NCI-H2227 treated with DMSO at 0.1 percent for 48 hours (cell line): ENCODE measurements at places on chromosomes 13 and 19.

DNA sequence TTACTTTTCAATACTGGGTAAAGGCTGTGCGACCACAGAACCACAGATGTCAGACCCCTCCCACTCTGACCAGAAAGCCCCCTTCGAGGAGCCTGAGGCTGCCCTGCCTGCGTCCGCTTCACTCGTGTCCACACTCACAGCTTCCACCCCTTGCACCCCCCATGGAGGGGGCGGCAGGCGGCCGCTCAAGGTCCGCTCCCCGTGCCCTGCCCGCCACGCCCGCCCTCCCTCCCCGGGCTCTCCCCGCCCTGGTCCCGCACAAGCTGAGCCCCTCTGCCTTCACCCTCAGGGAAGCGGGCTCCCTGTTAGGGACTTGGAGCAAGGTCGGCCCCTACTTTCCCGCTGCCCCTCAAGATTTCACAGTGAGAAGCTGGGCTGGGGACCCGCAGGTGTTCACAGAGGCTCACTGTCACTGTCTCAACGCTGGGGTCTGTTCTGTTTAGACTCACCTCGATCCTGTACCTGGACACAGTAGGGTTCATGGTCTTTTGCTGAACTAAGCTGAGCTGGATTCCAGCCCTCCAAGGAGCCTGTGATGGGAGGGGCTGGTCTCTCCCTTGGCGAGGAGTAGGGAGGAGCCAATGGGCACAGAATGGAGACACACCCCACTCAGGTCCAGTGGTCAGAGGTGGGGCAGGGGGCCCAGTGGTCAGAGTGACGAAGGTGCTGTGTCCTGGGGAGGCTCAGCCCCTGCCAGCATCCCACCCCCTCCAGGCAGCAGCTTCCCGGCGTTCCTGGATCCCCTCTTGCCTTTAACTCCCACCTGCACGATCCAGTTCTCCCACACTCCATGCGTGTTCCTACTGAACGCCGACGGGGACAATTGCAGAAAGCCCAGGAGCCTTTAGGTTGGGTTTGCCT lies 69.5 kb downstream of the SPACA7 start:
- DNase-seq: no peak

- DNase-seq: no peak
Observed at GRCh38 chr13:97030705-97031452, 36.6 kb upstream of the OXGR1 start.

GRCh38 chr13:79482281-79482970 lies 1.5 kb downstream of the NDFIP2 start:
- no peak for DNase-seq

- DNase-seq: no peak
Observed at GRCh38 chr19:4094761-4095487, 28.2 kb upstream of the ZBTB7A start.

DNA sequence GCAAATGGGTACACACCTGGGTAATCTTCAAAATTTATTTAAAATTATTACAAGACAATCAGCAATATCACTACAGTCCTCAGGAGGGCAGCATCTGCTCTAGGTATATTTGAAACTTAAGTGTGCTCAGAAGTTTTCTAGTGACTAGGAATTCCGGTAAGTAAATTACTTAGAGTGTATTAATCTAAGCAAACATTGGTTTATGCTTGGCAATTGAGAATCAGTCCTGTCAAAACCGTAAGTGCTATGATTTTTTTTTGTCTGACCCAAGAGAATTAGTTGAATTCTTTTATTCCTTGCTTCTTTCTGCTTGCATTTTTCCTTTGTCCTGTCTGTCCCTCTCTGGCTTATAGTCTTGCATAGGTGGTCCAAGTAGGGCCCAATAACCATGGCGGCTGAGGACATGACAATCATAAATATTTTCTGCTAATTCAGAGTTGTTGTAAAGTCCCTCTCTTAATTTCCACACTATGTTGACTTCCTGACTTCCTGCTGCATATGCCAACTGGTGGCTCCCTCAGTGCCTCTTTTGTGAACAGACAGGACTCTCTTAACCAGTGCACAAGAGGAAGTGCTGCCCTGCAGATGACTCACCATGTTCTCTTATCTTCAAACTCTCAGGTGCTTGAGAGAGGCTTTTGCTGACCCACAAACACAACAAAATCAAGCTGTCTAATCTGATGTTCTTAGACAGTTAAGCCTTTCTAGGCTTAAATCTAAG lies 82.2 kb downstream of the SLAIN1 start:
- no peak for DNase-seq

GRCh38 chr13:29577136-29578051 lies 18.1 kb downstream of the SLC7A1 start:
- DNase-seq: no peak

DNA sequence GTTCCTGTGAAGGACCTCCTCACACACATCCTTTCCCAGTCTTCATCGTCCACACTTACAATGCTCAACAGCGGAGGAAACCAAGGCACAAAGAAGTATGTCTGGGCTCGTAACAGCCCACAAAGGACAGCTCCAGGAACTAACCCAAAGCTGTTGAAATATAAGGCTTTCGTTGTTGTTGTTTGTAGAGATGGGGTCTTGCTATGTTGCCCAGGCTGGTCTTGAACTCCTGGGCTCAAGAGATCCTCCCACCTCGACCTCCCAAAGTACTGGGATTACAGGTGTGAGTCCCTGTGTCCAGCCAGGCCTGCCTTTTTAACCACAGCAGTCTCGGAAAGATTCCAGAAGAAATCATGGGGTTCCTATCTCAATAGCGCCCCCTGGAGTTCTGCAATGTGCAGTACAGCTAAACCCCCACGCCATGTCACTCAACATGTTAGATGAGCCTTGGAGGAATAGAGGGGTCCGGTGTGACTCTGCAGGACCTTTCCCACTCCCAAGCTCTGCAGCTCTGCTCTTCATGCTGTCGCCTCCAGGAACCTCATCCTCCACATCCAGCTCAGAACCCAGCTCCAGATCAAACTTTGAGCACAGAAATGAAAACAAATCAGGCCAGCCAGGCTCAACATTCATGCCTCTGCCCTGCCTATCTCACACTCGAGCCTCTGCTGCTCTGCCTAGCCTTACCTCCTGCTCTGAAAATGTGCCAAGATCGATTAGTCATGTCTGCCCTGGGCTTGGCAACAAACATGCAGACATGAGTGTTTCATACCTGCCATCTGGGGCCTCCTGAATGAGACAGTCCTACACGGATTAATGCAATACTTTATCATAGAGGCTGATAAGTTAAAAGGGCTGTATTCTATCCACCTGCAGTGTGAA lies 7.5 kb downstream of the PLA2G4C start:
- no peak for DNase-seq

DNA sequence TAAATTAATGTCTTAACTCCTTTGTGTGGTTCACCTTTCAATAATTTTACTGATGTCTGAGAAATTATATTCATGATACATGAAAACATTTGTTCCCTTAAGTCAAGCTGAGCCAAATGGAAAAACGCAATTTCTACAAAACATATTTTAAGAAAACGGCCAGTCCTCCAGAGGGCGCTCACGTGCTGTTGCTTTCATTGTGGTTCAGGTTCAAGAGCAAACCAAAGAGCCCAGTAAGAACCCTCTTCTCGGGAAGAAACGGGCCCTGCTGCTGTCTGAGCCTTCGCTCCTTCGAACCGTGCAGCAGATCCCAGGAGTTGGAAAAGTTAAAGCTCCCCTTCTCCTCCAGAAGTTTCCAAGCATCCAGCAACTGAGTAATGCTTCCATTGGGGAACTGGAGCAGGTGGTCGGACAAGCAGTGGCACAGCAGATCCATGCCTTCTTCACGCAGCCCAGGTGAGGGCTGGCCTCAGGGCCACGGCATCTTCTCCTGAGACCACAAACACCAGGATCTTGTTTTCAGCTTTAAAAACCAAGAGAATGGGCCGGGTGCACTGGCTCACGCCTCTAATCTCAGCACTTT lies 4.3 kb downstream of the FAAP24 start:
- DNase-seq: peak; percentile 96

- no peak for DNase-seq
Observed at GRCh38 chr13:111875915-111876314, 191.0 kb upstream of the SOX1 start.

DNA sequence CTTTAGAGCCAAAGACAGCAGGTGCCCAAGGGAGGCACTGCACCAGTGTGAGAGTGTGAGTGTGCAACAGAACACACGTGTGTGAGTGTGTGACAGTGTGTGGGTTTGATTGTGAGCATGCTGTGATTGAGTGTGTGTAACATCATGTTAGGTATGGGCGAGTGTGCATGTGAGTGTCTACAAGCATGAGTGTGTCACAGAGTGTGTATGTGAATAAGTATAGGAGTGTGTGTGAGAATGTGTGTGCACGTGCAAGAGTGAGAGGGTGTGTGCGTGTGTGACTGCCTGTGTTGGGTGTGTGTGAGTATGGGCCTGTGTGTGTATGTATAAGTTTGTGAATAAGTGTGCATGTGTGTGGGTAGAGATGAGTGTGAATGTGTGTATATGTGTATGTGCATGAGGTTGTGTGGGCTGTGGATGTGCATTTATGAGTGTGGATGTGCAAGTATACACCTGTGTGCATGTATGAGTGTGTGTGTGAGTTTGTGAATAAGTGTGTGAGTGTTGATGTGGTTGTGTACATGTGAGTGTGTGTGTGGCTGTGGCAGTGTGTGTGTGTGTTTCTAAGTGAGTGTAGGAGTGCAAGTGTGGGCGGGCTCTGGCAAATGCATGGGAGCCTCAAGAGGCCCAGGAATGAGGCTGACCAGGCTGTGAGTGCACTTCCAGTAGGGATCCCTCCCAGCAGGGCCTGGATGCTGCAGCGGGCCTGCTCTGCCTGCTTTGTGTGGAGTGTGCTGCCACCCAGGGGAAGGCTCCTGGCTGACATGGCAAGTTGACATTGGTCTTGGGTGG lies 198.4 kb downstream of the COL4A1 start:
- no peak for DNase-seq

- no peak for DNase-seq
Observed at GRCh38 chr19:19115954-19116353, 22.3 kb downstream of the TMEM161A start.

DNA sequence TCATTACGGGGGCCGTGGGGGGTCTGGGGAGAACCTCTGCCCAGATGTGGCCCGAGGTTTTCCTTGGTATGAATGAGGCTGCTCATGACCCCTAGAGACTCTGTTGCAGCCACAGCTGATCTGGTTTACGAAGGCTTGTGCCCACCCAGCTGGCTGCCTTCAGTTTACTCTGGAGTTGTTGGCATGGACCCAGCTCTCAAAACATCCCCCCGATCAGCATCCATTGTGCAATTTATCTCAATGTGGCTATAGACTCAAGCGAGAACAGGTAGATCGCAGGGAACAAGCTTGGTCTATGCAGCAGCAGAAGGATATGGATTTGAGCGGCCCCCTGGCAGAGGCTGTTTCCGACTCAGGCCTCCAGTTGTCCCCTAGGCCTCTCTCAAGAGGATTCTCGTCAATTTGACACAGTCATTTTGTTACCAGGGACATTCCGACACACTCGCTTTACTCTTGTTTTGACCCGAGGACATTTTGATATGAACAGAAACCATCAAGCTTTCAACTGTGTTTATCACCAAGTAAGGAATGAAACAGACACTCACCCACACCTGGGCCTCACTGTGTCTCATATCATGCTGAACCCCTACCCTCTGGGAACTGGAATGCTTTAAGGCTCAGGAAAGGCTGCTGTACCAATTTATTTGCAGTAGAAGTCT lies 161.5 kb downstream of the KATNAL1 start:
- DNase-seq: no peak

GRCh38 chr19:45030825-45031224 lies 8.0 kb upstream of the CLASRP start:
- DNase-seq: no peak
